EH (cell line): ENCODE measurements at places on chromosomes 6 and 20.

DNA sequence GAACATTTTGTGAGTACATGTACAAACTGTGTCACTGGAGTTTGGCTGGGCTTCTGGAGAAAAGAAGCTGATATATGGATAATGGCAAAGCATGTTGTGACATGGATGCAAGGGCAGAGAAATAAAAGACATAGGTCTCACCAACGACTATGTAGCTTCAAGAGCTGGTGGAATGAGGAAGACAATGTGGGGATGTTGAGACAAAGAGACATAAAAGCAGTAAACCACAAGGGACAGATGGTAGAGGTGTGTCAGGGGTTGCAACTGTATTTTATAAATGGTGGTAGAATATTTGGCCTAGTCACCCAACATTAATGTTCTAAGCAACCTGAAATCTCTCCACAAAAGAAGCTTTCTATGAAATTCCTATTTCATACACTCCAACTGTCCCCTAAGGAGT is 199.0 kb downstream of the KCNQ5 start:
- DNase-seq = no peak

GRCh38 chr6:158222066-158222465 is 53.9 kb downstream of the GTF2H5 start:
- DNase-seq = no peak

DNA sequence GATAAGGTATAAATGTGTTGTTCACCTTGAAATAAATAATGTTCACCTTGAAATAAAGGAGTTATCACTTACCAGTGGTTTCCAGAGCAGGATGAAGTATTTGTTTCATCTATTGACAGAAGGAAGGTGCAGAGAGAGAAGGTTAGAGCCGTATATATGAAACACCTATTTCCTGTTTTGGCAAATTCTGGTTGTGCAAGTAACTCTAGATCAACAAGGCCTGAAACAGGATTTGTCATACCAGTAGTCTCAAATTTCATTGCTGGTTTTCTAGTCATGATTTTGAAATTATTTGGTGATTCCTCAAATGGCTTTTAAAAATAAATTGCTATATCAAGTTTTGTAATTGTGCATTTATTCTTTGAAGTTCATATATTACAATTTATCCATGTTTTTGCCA is at the start of gene CRISP3:
CRISP3 (minus strand) TSS at position 130 of the 400 bp plus-strand sequence; CDS start at position 109, 21 bp downstream.
- no peak for DNase-seq

DNA sequence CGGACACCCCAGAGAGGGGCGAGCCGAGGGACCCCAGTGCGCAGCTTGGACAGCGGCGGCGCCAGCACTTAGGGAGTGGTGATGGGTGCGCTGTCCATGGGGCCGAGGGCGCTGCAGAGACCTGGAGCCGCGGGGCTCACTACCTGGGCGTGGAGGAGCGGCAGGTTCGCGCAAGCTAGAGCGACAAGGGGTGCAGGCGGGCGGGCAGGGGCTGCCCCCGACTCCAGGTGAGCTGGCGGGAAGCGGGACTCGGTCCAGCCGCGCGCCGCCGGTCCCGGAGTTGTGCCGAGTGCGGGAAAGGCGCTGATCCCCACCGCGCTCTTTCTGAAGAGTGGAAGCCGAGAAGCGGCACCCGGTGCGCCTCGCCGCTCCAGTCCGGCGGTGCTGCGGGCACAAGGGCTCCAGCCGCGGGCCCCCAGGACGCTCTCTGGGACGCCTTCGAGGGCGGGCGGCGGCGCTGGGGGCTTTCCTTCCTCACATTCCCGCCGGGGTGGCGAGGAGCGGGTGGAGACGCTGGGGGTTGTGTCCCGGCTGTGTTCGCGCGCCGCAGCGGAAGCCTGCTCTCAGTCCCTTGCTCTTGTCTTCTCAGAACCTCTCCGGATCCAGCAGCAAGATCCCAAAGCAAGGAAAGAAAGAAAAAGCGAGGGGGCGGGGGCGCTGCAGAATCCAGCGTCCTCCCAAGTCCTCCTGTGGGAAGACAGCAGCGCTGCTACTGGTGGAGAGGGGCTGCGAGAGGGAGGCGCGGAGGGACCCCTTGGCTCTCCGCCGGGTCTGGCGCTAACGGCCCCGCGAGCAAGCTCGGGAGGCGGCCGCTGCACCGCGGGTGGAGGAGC is at the start of gene B3GAT2:
B3GAT2 (minus strand) TSS at position 610 of the 833 bp plus-strand sequence. CDS start 631 bp downstream, outside the sequence.
- DNase-seq = peak; percentile 36

- peak; percentile 94 for DNase-seq
Measured at GRCh38 chr20:47231382-47232039, 125.0 kb downstream of the ZMYND8 start.

DNA sequence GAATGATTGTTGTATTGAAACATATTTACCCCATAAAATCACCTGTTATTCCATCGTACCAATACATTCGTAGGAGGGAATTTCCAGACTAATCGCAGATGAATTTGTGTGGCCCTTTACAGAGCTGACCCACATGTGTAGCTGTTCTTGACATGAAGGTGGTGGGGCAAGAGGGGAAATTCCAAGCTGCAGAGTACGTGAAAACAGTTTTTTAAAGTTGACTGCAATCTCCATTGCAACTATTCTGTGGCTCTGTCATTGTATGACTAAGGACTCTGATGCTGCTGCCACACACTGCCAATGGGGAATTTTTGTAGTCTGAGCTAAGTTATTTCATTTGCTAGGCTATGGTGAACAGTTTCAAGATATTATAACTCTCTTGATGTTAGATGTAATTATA is 46.4 kb upstream of the ADTRP start:
- DNase-seq = peak; percentile 30

DNA sequence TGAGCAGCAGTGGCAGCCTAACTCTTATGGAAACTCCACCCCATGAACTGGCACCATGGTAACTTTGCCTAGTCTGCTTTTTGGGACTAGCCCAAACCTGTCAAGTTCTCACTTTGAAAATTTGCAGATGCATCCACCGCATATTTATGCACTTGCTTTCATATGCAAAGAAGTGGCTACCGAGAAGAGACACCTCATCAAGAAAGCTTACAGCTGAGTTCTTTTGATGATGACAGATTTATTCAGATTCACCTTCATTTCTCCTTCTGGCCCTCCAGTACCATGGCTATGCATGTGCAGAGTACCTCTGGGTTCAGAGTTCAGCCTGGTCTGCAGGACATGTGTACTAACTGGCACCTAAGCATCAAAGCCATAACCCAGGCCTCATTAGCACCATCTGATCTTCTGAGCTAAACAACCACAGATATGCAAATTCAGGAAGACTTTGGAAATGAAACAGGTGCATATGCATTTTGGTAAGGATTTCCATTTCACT is 154.3 kb upstream of the TENT5A start:
- no peak for DNase-seq

- peak; percentile 3 for DNase-seq
Measured at GRCh38 chr6:149990661-149991471, 27.1 kb downstream of the ULBP1 start.

- DNase-seq = no peak
Measured at GRCh38 chr20:46900826-46901225, 6.2 kb downstream of the EYA2 start.

- DNase-seq = peak; percentile 35
Measured at GRCh38 chr6:13368731-13369115, 40.4 kb upstream of the TBC1D7 start.

DNA sequence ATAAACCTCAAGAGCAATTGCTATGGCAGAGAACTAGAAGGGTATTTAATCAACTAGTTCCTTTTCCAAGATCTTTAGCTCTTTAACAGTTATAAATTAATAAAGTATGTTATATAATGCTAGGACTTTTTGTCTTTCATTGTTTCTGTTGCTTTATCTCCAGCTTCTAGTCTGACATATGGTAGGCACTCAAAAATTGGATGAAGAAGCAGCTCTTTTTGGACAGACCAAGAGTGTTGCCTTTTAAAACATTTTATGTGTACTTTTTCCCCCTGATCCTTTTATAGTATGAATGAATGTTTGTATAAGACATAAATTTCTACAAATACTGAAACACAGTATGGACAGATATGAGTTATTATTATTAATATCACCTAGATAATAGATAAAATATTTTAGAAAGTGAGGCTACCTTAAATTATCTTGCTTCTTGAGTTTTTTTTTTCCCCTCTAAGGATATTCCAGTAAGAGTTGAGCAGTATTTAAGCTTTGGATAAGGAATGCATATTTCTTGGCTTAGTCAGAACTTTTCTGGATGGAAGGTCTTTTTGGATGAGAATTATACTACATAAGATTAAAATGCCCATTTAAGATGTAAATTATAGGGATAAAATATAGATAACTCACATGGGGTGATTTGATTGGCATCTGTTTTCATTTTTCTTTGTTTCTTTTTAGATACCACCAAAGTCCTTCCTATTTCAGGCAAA is 16.6 kb downstream of the LAMA2 start:
- peak; percentile 67 for DNase-seq

DNA sequence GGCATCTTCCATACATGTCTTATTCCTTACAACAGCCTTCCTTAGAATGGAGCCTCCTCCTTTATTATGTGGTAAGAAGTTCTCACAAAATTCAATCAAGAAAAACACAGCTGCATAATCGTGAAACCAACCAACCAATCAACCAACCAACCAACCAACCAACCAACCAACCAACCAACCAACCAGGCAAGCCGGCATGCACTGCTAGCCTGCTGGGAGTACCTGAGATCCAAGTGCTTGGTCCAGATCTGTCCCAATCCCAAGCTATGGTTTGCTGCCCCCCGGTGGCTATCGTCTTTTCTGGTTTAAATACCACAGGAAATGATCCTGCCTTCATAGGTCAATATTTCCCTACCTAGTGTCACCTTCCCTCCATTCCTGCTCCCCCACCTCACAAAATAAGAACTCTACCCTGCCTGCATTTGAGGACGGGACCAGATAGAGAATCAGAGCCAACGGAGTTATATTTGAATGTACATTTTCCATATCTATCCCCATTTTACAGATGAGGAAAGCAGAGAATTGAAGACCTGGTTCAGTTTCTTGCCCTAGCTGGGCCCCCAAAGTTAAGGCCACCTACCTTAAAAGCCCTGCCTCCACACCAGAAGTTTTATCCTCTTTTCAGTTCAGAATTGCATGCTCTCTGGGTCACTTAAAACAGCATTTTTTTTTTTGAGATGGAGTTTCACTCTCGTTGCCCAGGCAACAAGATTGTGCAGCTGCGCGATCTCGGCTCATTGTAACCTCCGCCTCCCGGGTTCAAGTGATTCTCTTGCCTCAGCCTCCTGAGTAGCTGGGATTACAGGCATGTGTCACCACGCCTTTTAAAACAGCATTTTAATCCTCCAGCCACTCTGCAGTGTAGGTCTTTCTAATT is 27.1 kb downstream of the RAB44 start:
- peak; percentile 71 for DNase-seq

DNA sequence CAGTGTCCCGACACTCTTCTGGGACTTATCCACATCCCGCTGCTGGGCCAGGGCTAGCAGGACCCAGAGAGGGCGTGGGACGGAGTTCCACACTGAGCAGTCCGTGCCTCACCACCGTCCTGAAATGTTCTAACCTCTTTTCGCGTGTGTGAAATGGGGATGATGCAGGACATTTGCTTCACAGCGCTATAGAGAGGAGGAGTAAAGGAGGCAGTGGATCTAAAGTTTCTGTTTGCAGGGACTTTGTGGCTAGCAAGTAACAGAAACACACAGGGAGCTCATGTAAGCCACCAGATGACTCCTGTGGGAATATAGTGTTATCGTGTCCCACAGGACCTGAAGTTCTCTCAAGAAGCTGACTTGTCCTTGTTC is 634 bp downstream of the ITPA start:
- DNase-seq = peak; percentile 27

GRCh38 chr6:18387061-18387721 is at the start of gene RNF144B:
Gene RNF144B, plus strand, starts transcription at chr6:18387350. Its CDS starts 12,185 bp downstream, at chr6:18399535.
- peak; percentile 81 for DNase-seq

DNA sequence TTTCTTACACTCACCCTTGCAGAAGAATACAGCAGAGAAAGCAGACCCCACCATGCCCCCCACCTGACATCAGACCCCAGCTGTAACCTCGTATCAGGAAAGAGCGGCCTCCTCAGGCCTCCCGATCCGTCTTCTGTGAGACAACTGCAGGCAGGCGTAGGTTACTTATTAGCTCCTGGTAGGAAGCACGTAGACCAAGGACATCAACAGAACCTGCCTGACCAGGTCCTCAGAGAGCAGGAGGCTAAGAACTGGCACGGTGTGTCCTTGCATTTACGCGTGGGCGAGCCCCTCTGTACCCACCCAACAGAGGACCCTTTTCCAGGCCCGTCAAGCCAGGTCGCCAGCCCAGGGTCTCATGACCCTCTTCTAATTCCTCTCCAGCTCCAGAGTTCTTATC is 51.0 kb downstream of the ABHD12 start:
- no peak for DNase-seq
